Renal pelvis (tissue), 12 donors: ENCODE measurements at places on chromosomes 2 and 18. TPM values are rescaled to one million over a fixed set of nuclear protein-coding genes. Genes with fewer than 3 reads are reported as not detected.

DNA sequence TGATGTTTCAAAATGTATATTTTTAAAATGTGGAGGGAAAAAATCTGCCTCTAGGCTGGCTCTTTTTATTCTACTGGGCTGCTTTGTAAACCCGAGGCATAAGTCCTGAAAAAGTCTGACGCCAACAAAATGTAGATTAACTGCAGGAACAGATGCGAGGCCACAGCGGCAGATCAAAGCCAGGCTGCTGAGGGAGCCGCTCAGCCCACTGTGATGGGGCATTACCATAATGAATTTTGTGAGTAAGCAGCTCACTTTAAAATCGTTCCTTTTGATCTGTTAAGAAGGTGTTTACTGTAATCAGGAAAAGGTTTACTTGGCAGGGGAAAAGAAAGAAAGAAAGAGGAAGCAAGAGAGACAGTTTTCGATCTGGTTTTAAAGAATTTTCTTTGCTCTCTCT lies 269.0 kb downstream of the ICOS start:
- no peak for DNase-seq

DNA sequence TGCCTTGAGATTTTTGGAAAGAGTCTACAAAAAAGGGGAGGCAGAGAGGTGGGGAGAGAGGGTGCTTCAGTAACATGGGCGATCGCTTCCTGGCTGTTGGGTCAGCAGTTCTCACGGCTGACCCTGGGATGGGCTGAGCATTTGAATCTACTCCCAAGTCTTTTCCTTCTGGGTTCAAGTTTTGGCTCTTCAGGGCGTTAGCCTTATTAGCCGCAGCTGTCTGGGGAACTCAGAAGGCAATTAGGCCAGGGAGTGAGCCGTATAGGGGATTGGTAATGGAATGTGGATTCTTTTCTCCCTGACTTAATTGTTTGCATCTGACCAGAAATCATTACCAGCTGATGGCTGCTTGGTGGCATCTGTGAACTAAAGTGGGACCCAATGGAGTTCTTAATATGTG lies 250.5 kb upstream of the SKOR2 start:
- no peak for DNase-seq

- DNase-seq = peak; percentile 54
These were observed 419.9 kb downstream of the TGIF1 start for GRCh38 chr18:3869848-3870247.

DNA sequence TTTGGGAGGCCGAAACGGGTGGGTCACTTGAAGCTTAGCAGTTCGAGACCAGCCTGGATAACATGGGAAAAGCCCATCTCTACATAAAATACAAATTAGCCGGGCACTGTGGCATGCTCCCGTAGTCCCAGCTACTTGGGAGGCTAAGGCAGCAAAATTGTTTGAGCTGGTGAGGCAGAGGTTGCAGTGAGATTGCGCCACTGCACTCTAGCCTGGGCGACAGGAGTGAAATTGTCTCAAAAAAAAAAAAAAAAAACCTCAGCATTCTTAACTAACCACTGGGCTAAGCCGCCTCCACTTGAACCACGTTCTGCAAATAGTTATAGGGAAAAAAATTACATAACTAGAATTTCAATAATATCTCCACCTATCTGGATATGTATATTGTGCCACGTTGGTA lies 2.3 kb downstream of the FOXI3 start:
- no peak for DNase-seq

- no peak for DNase-seq
These were observed 19.1 kb downstream of the LRP2 start for GRCh38 chr2:169343202-169343601.

DNA sequence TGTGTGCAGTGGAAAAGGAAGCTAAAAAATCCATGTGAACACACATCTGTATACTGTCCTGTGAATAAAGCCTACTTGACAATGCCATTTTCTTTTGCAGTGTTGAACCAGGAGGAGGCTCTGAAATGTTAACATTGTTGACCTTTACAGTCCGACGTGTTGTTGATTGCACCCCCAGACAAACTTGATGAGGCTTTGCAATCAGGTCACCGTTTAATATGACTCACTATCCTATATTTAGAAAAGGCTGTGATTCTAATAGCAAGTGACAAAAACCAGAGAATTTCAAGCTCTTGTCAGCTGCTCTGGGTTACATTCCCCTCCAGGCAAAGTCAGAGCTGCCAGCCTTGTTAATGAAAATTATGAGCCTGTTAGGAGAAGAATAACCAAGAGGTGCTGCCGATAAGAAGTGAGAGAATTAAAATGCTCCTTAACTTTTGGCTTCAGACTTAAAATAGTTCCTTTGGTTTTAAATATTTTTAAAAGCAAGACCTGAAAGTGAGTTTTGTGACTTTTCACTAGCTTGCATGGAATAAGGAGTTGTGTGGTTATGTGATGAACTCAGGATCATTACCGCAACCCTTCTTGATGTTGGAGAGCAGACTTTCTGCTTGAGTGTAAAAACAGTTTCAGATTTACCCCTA lies 162.1 kb downstream of the QPCT start:
- no peak for DNase-seq

Gene OR6B2
- polyA plus RNA-seq = not detected

- DNase-seq = no peak
These were observed 14.7 kb upstream of the PUM2 start for GRCh38 chr2:20365249-20365817.

- DNase-seq = no peak
These were observed 136.5 kb downstream of the TFCP2L1 start for GRCh38 chr2:121148481-121148880.

Gene CAPN14
- polyA plus RNA-seq = 0.13 TPM

Gene FZD7
- 72.0 TPM for polyA plus RNA-seq

Gene NCKAP5
- 6.5 TPM for polyA plus RNA-seq

Gene CCDC141
- 0.12 TPM for polyA plus RNA-seq

- DNase-seq = no peak
These were observed 19.8 kb downstream of the RNF103 start for GRCh38 chr2:86603905-86604304.

Gene GREB1
- polyA plus RNA-seq = 10.2 TPM

GRCh38 chr2:113776949-113777348 lies 20.5 kb upstream of the SLC35F5 start:
- DNase-seq = no peak

DNA sequence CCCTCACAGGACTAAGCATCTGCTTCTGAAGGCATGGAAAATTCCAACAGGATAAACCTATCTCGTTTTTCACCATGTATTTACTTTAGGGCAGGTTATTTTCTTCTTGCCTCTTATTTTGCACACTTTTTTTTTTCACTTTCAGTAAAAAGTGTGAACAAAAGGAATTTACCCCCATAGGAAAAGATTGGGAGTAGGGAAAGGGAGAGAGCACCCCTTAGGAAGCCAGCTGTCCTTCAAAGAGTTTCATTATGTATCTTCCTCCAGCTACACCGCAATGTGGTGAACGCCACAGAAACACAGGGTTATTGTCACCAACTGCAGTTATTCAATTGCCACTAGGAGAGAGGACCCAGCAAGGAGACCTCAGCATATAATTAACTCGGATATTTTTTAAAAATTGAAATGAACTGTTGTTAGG lies 286.2 kb upstream of the VRK2 start:
- no peak for DNase-seq

GRCh38 chr18:3855966-3856365 lies 406.0 kb downstream of the TGIF1 start:
- DNase-seq = no peak

GRCh38 chr2:70890469-70891065 lies 45.1 kb upstream of the ATP6V1B1 start:
- DNase-seq = no peak

Gene IL18R1
- polyA plus RNA-seq = 3.7 TPM

Gene ZBTB7C
- polyA plus RNA-seq = 14.0 TPM

Gene DAPL1
- polyA plus RNA-seq = 40.9 TPM

- no peak for DNase-seq
These were observed 89.8 kb downstream of the STPG4 start for GRCh38 chr2:47065343-47065742.

DNA sequence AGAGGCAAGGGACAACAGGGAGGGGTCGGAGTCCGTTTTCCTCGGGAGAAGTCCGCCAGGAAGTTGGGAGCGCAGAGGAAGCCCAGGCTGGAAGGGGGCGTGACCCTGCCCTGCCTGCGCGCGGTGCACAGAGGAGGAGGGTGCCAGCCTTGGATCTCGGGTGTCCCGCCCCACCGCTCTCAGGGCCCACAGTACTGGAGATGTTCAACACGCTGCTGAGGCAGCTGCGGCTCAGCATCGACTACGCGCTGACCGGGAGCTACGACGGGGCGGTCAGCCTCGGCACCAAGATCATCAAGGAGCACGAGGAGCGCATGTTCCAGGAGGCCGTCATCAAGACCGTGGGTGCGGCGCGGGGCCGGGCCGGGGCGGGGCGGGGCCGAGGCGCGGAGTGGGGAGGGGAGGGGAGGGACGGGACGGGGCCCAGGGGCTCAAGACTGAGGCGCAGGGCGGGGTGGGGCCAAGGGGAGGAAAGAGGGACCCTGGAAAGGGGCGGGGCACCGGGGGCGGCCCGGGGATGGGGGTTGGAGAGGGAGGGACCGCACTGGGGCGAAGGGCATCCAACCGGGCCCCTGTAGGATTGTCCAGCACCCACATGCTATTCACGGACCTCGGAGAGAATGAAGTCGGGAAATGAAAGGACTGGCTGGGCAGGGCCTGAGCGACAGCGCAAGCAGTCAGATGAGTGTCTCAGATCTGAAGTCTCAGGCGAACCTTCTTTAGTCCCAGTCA lies 36.6 kb downstream of the POMC start:
- no peak for DNase-seq

DNA sequence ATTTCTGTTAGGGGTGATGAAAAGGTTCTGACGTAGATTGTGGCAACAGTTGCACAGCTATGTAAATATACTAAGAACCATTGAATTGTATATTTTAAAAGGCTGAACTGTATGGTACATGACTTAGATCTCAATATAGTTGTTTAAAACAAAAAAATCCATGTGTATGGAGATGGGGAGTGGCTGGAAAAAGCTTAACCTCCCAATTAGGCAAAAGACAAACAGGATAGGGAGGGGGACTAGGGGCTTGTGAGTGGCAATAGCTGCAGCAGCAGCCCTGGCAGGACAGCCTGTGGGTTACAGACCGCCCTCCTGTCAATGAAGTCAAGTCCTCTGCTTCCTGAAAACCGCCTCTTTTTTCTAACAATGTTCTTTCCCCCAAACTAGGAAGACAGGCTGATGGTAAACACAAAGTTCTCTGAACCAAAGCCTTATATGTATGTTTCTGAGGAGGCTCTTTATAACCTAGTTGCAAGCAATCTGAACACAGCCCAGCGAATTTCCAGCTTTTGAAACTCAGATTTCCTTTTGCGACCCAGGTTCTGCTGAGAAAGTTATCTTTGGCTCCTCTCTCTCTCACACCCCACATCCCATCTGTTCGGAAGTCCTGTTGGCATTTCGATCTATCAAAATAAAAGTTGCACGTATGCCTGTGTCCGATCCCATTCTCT lies 10.3 kb downstream of the ATP8B1 start:
- no peak for DNase-seq
